ENCODE measurements at places on chromosomes 6 and 20.

GRCh38 chr6:28868873-28869272 lies 54.9 kb downstream of the TRIM27 start:
- DNase-seq: no peak

GRCh38 chr20:19770375-19770774 lies 12.3 kb downstream of the RIN2 start:
- DNase-seq: no peak

- no peak for DNase-seq
These were observed 32.6 kb downstream of the KCNK5 start for GRCh38 chr6:39196673-39197091.

DNA sequence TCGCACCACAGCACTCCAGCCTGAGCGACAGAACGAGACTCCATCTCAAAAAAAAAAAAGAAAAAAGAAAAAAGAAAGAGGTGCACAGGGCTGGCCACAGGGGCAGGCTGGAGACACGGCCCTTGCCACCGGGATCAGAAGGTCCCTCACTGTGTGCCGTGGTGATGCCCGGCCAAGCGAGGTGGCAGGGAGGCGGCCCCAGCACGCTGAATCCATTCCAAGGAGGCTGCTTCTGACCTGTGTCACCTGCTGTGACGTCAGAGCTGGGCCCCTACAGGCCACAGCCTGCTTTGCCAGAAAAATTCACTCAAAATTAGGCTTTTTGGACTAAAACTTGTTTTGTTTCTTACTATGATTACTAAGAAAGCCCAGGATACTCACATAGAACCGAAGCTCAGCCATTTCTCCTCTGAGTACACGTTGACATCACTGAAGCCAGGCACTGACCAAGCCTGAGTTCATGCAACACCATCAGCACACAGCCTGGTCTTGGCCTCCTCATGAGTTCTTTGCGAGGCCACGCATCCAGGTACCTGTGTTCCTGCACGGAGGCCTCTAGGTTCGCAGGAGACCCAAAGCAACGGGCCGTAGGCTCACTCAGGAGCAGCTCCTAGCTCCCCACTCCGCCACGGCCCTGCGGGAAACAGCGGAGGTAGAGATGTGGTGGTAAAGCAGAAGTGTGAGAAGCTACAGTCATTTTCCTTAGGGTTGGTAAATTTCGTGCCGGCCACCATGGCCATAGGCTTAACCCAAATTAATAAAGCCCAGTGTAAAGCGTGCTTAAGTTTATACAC lies 67.8 kb downstream of the THBS2 start:
- no peak for DNase-seq

GRCh38 chr6:13924949-13925881 lies at the start of gene RNF182:
TSS of gene RNF182 (plus strand) at chr6:13924952. CDS start at chr6:13977120, 52,168 bp downstream.
- DNase-seq: no peak

- no peak for DNase-seq
These were observed 6.7 kb downstream of the TSHZ2 start for GRCh38 chr20:52978851-52979250.

DNA sequence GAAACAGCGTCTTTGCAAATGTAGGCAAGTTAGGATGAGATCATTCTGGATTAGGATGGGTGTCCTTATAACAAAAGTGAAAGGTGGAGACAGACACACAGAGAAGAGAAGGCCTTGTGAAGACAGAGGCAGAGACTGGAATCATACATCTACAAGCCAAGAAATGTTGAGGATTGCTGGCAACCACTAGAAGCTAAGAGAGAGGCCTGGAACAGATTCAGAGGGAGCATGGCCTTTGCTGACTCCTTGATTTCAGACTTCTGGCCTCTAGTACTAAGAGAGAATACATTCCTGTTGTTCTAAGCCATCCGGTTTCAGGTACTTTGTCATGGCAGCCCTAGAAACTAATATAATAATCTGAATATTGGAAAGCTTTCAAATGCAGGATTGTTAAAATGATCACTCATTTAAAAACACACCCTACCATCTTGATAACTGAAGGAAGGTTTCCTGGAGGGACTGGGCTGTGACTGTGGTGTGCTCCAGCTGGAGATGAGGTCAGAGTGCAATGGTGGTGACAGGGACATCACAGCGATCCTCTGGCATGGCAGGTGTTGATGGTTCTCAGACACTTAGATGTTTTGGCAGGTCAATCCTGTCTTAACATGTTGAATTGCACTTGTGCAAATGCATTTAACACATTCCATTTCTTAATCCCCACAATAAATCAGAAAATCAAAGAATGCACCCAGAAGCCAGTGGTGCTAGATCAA lies 25.1 kb downstream of the CD83 start:
- DNase-seq: no peak

- no peak for DNase-seq
These were observed 214.4 kb downstream of the ERMARD start for GRCh38 chr6:169965657-169966311.

DNA sequence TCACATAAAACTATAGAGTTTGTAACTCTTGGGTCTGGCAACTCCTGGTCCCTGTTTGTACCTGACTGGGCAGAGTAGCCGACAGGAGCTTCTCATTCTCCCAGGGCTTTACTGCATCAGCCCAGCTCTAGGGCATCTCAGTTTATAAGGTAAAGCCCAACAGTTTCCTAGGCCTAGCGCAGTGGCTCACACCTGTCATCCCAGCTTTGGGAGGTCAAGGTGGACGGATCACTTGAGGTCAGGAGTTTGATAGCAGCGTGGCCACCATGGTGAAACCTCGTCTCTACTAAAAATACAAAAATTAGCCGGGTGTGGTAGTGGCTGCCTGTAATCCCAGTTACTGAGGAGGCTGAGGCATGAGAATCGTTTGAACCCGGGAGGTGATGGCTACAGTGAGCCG lies 47.8 kb downstream of the ATP9A start:
- no peak for DNase-seq

- peak; percentile 79 for DNase-seq
These were observed 270.8 kb downstream of the BMP7 start for GRCh38 chr20:56995635-56996075.

DNA sequence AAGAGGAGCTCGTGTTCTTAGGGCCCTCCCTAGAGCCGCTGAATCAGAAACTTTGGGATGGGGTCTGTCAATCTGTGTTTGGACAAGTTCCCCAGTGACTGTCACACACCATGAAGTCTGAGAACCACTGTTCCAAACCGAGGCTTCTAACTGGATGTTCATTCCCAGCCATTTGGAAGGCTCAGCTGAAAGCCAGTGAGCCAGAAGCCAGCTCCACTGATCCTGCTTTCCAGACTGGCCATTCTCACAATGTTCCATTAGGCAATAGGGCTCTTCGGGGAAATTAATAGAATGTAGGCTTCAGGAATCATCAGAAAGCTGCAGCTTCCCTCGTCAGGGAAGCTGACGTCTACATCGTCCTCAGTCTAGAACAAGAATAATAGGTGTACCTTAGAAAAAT lies 90.8 kb upstream of the QKI start:
- DNase-seq: no peak

GRCh38 chr6:157753291-157753690 lies 69.8 kb upstream of the SNX9 start:
- DNase-seq: no peak

DNA sequence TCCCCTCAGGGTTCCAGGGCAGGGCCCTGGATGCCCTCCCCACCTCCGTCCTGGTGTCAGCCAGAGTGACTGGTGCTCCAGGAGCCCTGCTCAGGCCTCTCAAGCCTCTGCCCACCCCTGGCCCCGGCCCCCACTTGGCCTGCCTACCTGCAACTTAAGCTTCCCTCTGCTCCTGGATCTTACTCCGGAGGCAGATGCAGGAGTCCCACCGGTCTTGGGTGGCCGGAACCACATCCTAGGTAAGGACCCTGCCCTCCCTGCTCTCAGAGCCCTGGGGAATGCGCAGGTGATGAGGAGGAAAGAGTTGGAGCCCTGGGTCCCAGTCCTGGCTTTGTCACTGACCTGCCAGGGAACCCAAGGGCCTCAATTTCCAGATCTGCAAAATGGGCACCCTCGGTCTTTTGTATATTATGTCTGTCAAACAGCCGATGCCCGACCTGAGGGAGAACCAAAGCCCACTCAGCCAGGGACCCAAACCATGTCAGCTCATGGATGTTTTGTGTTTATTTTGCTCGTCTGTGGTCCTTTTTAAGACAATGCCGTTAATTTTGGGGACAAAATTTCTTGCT lies 34.5 kb upstream of the BPIFA2 start:
- DNase-seq: no peak

DNA sequence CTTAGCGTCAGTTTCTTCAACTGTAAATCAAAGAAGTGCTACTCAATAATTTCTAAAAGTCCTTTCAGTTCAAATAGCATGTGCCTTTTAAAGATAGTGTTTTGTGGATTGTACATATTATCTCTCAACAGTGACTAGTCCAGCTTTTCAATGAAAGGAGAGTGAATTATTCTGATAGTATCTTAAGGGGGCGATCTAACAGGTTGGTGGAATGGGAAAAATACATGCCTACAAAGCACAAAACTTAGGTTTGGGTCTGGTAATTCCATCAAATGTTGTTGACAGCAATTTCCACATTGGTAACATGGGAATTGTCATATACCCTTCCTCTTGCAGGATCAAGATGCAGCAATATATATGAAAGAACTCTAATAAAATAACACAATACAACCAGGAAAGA lies 50.1 kb upstream of the HDGFL1 start:
- no peak for DNase-seq

DNA sequence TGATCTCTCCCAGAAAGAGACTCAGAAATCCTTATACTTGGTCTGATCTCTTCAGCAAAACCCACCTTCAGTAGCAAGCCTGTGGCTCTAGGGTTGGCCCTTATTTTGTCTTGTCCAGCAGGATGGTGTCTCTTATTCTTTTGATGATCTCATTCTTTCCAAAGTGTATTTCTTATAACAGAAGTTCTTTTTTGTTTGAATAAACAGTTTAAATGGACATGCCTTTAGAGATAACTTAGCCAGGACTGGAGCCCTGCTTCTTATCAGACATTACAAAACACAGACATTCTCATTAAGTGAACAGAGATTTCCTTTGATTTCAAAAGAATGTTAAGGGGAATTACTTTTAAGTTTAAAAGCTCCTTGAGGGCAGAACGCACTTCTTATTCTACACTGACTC lies 31.7 kb downstream of the KCNS1 start:
- DNase-seq: no peak

DNA sequence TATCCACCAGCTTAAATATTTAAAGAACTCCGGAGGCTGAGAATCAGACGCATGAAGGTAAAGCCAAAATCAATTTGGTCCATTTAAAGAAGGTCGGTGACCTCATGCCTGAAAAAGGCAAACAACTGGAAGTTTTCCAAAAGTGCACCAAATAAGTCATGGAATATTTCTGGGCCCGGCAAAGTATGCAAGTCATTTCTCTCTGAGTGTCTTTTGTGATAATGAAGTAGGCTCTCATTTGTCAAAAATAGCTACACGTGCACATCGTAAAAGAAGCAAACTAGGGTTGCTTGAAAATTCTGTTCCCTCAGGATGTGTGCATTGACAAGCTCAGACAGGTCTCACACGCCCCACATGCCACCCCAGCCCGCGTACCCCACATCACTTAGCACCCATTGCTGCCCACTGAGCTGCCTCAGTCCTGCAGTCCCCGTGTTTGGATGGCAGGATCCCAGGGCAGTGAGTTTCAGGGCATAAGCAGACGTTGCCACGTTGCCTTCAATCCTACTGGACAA lies 20.5 kb upstream of the PYGB start:
- no peak for DNase-seq

DNA sequence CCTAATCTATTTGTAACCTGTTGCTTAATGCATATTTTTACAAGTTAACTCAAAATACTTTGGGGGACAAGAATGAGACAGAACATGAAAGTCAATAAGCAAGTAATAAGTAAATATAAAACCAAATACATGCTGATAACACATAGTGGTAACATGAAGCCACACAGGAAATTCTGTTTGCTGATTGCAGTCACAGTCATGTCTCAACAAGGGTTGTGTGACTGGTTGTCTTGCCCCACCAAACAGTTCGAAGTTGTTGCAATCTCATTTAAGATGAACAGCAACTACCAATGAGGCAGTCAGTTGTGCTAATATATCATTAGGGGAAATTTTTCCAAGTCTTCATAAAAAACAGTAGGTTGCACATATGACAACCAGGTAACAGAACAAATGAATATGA lies 14.5 kb downstream of the CD24 start:
- no peak for DNase-seq

- no peak for DNase-seq
These were observed 3.1 kb upstream of the TFAP2B start for GRCh38 chr6:50815436-50816114.
